NCI-H2107 (cell line): ENCODE measurements at places on chromosomes 2 and 18.

GRCh38 chr2:46144133-46144800 lies 152.9 kb upstream of the EPAS1 start:
- no peak for DNase-seq

GRCh38 chr2:190763901-190764514 lies 115.1 kb downstream of the NAB1 start:
- no peak for DNase-seq

DNA sequence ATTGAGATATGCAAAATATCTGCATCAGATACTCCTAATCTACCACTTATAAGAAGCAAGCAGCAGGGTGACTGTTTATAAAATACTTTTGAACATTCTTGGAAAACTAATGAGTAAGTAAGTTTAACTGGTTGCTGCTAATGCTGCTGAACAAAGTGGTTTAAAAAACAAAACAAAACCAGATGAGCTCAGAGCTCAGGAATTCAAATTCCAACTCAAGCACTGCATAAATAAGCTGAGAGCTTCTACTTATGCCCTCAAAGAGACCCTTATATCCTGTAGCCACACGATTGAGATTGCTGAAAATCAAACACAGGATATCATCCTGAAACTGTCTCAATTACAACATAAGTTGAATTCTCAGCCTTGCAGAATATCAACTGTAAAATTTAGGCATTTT lies 62.3 kb upstream of the NYAP2 start:
- DNase-seq, result no peak

- no peak for DNase-seq
These were observed 17.8 kb downstream of the NLRC4 start for GRCh38 chr2:32246911-32247310.

DNA sequence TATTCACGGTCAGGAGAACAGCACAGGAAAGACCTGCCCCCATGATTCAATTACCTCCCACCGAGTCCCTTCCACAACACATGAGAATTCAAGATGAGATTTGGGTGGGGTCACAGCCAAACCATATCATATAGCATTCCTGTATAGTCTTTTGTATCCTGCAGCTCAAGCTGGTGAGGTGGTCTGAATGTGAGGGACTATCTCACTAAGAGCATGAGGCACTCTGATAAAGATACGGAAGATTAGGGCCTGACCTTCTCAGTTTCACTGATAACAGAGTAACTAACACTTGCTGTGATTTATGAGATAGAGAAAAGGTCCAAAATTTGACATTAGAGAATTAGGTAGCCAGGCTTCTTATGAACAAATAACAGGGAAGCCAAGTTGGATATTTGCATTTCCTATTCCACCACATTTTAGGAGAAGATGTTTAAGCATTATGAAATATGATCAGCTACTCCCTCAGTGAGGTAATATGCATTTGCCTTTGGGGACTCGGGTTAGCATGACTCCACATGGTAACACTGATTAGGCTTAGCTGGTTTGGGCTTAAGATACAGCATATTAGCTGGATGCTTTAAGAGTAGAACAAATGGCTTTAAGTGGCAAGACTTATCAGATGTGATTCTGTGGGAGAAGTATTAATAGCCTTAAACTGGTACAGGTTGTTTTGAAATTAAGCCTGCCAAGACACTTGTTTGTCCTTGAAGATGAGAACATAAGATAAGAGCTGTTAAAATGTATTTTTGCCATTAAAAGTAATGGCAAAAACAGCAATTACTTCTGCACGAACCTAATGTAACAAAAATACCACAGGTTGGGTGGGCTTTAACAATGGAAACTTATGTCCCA lies 106.9 kb upstream of the MSTN start:
- no peak for DNase-seq

GRCh38 chr18:22168360-22168921 lies 948 bp upstream of the GATA6 start:
- no peak for DNase-seq

- no peak for DNase-seq
These were observed 334.1 kb upstream of the MYT1L start for GRCh38 chr2:2664989-2665833.

DNA sequence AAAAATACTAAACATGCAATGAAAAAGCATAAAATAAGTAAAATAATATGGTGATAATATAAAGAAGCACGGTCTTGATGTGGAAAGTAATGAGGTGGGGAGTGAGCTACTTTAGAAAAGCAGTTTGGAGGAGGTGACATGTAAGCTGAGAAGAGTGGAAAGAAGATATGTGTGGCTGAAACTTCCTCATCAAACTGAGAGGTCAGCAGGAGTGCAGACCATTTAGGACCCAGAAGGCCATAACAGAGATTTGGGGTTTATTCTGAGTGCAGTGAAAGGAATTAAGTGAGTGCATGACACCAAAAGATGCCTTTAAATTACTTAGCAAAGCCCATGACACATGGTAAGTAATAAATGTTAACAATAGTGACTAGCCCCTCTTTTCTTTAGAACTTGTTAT lies 24.4 kb upstream of the TMEM182 start:
- no peak for DNase-seq

DNA sequence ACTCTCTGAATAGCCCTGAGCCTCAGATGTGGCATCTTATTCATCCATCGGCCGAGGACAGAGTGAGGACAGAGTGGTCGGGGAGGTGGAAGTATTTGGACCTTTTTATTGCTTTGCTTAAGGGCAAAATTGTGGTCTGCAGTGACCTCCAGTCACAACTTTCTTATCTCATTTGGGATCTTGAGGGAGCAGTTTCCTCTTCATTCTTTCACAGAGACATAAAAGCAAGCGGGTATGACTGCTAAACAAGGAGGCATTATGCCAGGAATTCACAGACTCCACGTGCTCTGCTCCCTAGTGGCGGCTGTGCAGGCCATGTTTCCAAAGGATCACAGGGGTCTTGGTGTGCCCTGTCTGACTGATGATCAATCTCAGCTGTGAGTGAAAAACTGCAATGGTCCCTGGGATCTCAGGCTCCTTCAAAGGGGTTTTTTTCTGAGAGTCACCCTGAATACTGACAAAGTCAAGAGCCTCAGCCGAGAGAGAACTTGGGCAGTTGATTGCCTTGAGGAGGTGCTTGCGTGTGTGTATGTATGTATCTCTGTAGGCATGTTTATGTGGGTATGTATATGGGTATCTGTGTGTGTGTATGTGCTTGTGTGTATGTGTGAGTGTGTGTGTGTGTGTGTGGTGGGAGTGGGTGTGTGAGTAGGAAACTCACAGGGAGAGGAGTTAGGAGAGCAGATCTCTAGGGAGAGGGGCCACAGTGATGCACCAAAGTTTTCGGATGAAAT lies 47.7 kb downstream of the RAPGEF4 start:
- DNase-seq, result no peak

DNA sequence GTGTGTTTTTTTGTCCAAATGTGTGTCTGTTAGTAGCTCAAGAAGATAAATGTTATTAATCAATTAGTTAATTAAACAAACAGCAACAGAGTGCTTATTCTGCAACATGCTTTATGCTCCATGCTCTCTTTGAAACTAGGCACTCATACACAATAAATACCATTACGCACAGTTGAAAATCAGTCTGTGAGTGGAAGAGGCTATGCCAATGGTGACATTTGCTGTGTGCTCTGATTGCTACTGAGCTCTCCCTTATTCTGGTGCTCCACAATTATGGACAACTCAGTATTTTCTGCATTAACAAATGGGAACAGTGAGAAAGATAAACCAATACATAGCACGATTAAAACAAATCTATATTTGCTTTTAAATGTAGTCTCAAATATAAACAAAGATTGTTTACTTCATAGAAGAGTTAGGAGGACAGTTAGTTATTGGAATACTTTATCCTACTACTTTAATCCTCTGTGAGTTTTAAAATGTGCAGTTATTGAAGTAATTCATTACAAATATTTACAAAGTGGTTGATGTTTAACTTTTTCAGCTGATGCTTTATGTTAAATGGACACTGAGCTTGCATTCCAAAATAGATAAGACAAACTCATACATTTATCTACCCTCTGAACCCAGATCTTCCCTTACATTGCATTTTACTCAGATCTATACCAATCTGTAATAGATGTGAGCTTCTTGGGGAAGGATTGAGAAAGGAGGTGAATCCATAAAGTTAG lies 55.3 kb downstream of the NXPH2 start:
- no peak for DNase-seq

DNA sequence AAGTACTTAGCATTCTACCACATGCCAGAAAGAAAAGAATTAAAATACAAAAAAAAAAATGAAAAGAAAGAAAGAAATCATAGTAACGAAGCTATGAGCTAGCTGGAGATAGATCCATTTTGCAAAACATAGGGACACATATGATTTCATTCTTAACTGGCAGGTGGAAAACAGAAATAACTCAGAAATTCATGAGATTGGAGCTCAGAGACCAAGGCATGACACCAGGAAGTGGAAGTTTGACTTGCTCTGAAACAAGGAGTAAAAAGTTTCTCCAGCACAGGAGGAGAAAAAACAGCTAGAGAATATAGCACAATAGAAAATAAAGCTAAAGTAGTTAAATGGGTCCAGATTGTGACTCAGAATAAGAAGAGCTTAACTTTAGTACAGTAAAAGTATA lies 278.1 kb downstream of the ZEB2 start:
- DNase-seq, result no peak

GRCh38 chr2:70715071-70715985 lies 52.7 kb downstream of the ADD2 start:
- DNase-seq, result no peak
